Purkinje cell (primary cell): ENCODE measurements at places on chromosomes 6 and 20. TPM values are rescaled to one million over a fixed set of nuclear protein-coding genes. Genes with fewer than 3 reads are reported as not detected.

CST4 gene
- not detected in 2 replicates for polyA plus RNA-seq

VGLL2 gene
- polyA plus RNA-seq: not detected in 2 replicates

TNXB gene
- polyA plus RNA-seq: not detected in 2 replicates

PI3 gene
- not detected in 2 replicates for polyA plus RNA-seq

LY86 gene
- not detected in 2 replicates for polyA plus RNA-seq

HLA-DPA1 gene
- 0.26 and 0.92 TPM in 2 replicates for polyA plus RNA-seq

PAK1IP1 gene
- 31.1 and 31.7 TPM in 2 replicates for polyA plus RNA-seq

FAM217A gene
- polyA plus RNA-seq: not detected in 2 replicates

EGFL8 gene
- 2.5 and 3.6 TPM in 2 replicates for polyA plus RNA-seq
